OCI-LY7 (cell line): ENCODE measurements at places on chromosomes 7 and 10. TPM values are rescaled to one million over a fixed set of nuclear protein-coding genes. Genes with fewer than 3 reads are reported as not detected.

GRCh38 chr7:137094-137891 is 55.1 kb upstream of the FAM20C start:
- no peak for DNase-seq

DNA sequence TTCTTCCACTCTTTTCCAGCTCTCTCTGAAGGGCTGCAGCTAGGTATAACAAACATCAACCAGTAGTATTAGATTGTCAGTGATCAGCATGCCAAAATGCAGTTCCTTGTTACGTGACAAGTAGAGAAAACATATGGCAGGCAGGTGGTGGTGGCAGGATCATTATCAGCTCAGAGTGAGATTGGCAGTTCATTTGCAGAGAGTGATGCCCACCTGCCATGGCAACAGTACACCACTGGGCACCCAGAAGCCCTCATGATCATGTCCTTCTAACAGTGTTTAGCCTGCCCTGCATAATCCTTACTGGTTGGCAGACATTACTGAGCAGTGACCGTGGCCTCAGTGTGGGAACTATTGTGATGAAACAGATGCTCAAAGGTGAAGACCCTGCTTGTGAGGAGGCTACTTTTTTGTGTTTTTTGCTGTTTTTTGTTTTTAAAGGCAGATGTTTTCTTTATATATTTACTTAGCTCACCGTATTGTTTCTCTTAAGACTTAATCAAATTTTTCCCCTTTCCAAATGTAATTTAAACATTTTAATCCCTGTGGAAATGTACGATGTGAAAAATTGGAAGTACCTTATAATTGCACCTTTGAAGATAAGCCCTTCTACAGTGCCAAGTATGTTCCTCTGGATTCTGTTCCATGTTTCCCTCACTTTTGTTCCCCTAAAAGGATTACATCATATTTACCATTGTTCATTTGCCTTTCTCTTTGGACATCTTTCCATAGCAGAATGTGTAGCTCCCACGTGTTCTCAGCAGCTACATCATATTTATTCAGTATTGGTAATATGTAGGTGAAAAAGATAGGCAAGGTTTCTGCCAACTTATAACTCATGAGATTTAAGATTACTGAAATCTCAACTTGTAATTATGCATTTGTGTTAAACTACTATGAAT is 179.6 kb downstream of the SND1 start:
- no peak for DNase-seq

GRCh38 chr7:148212731-148213130 is 377.8 kb upstream of the C7orf33 start:
- no peak for DNase-seq

- DNase-seq, result no peak
These were observed 3.2 kb upstream of the LYZL1 start for GRCh38 chr10:29285624-29286051.

OPALIN gene
- total RNA-seq, result not detected in 2 replicates
